Stimulated activated CD4-positive, alpha-beta T cell treated with anti-CD3 and anti-CD28 coated beads, Interleukin-1b, Interleukin-23, amount 100 ng/mL, for 24 hours (primary cell): ENCODE measurements at places on chromosomes 4 and X.

DNA sequence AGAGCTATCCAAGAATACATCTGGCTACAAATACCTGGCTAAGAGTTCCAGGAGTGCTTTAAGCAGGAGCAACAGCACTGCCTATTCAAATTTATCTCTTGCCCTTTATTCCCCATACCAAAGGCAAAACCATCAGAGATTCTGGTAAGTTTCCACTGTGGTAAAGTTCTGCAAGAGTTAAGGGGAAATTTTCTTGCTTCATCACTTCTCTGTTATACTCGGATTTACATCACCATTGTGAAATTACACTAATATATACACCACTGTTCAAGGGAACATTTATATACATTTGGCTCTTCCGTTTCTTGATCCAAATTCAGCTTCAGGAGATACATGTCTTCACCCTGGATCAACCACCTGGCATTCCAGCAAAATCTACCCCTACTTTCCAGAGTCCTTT is 70.8 kb upstream of the PTPN13 start:
- DNase-seq, result no peak

DNA sequence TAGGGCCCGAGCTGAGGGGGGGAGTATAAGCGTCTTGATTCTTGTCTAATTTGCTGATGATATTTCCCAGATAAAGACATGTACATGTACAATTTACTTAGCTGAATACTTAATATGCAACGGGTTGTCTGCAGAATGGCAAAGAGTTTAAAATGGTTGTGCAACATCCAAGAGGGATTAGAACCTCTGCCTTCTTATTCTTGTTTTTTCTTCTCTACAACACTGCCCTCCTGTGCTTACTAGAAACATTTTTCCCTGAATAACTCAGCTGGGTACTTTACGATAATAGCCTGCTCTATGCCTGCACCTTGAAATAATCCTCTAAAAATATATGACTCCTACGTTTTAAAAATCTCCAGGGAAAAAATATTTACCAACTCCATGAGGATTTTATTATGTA is 41.8 kb downstream of the INTS12 start:
- DNase-seq, result no peak

DNA sequence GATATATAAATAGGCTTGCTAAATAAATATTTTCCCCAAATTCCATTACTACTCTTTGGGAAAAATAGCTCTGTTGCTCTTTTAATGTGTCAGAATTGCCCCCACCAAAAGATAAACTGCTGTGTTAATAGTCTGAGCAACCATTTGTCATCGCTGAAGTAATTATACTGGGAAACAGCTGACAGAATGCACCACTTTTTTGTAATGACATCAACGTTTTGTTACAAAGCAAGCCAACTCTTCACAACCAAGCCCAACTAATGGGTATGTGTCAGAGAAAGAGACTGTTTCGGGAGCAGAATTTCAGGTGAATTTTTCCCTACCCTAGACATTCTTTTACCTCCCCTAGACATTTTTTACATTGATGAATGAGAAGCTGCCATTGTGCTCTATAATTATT is 405.0 kb upstream of the MAGEB18 start:
- no peak for DNase-seq

GRCh38 chrX:39133971-39134370 is 332.7 kb downstream of the MID1IP1 start:
- no peak for DNase-seq

DNA sequence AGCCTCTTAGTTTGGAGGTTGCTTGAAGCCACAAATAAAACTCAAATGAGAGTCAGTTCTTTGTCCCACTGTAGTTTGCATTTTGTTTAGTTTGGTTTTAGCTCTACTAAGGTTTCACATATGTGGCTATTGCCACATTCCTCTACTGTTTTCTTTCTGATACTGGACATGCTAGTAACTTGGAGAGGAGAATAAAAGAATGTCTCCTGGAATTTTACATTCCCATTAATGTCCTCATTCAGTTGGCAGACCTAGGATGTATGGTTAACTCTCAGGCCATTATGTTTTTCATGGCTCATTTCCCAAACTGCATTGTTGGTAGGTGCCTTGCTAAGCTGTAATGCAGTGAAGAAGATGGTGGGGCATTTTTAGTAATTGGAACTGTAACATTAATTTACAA is 29.9 kb downstream of the UPRT start:
- DNase-seq, result no peak
